Myocyte (in vitro differentiated cells): ENCODE measurements at places on chromosomes 2 and 18.

- DNase-seq = peak; percentile 87
These were observed at the start of gene SCRN3 for GRCh38 chr2:174395284-174395968. Gene SCRN3, plus strand, starts transcription at chr2:174395730. Its CDS starts 2,554 bp downstream, at chr2:174398284.

DNA sequence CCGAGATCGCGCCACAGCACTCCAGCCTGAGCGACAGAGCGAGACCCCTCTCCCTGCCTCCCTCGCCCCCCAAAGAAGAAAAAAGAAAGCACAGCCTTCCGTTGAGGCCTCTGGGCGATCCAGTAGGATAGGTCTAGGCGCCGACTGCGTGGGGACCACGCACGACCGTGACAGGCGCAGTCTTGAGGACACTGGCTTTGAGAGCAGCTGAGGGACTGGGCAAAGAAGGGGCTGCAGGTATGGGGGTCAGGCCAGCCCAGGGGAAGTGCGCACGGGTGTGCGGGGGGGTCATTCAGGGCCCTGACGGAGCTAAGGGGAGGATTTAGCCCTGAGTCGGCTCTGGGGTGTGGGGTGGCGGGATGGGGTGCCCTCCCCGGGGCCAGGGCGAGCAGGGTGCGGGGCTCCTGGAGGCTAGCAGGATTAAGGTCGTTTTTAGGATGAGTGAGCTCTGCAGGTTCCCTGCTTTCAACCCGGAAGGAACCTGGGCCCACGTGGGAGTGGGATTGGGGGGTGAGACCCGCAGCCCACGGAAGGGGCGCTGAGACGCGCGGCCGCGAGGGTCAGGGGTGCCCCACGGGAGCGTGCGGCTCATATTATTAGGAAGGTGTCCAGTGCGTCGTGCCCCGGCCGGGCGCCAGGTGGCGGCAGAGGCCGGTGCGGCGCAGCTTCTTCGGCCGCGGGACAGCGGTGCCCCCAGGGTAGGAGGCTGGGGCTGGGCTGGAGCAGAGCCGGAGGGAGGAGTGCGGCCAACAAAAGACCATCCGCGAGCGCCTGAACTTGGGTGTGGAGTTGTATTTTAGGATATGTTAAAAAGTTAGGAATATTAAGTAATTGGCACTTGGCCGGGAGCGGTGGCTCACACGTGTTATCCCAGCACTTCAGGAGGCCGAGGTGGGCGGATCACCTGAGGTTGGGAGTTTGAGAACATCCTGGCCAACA is 20.5 kb upstream of the ZNF236 start:
- DNase-seq = peak; percentile 37

GRCh38 chr2:205139822-205140463 is 542.4 kb upstream of the NRP2 start:
- no peak for DNase-seq

- no peak for DNase-seq
These were observed 140.9 kb downstream of the TFCP2L1 start for GRCh38 chr2:121144111-121144510.

DNA sequence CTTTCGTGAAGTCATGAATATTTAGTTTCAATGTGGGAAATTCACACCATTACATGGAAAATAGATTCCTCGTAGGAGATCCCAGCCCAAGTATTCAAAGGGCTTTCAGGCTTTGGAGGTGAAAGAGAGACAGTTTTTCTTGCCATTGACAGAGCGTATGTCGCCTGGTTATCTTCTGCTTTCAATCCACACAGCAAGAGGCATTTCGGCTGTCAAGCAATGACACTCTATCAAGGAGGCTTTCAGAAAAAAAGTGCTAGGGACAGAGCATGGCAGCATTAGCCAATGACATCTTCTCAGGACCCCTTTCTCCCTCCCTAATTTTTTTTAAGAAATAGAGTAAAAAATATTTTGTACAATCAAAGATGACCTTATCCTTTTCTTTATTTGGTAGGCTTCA is 492.8 kb downstream of the TMEM182 start:
- no peak for DNase-seq
